ENCODE measurements at places on chromosomes 1 and 21.

DNA sequence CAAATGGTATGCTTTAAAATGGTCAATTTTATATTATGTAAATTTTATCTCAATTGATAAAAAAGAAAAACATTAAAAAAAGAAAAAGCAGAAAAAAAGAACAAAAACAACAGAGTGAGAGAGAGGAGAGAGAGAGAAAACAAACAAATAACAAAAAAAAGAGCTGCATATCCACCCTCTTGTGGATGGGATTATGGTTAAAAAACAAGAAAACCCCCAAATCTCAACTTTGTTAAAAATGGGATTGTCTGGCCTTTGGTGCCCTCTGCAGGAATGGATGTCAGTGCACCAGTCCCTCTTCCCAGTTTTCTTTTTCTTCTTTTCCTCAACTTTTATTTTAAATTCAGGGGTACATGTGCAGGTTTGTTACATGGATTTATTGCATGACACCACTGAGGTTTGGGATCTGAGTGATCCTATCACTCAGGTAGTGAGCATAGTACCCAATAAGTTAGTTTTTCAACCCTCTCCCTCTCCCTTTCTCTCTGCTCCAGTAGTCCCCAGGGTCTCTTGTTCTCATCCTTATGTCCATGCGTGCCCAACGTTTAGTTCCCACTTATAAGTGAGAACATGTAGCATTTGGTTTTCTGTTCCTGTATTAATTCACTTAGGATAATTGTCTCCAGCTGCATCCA, 28.1 kb downstream of the RNF187 start:
- DNase-seq: peak; percentile 41

DNA sequence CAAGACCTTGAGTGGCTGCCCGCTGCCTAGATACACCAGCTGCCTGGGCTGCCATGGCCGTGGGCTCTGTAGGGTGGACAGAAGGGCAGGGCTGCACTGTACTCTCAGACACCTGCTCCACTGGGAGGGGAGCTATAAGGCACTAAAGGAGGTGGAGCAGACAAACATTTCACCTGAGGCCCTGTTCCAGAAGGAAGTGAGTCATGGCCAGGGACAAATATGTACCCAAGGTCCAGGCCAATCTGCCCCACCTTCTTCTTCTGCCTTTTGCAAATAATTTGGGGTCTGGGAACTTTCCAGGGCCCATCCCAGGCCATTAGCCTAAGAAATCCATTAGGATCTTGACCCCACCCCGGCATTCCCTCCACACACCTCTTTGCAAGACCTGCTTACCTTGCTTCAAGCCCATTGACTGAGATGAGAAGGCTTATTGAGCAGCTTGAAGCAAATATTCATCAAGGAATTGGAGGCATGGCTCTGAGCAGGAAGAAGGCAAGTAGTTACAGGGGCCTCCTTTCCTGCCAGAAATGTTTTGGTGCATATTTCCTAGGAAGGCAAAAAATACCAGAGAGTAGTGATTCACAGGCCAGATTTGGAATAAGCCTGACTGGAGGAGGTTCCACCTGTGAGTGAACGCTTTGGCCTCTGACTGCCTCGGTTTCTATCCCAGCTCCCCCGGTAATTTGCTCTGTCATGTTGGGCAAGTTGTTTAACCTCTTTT, at the start of gene CAPN8:
Gene CAPN8 (minus strand): TSS at position 110 of the 721 bp plus-strand sequence. CDS start 55 bp downstream, at position 55.
- DNase-seq: no peak

- no peak for DNase-seq
These were observed 11.6 kb downstream of the PLA2G2A start for GRCh38 chr1:19967808-19968207.

DNA sequence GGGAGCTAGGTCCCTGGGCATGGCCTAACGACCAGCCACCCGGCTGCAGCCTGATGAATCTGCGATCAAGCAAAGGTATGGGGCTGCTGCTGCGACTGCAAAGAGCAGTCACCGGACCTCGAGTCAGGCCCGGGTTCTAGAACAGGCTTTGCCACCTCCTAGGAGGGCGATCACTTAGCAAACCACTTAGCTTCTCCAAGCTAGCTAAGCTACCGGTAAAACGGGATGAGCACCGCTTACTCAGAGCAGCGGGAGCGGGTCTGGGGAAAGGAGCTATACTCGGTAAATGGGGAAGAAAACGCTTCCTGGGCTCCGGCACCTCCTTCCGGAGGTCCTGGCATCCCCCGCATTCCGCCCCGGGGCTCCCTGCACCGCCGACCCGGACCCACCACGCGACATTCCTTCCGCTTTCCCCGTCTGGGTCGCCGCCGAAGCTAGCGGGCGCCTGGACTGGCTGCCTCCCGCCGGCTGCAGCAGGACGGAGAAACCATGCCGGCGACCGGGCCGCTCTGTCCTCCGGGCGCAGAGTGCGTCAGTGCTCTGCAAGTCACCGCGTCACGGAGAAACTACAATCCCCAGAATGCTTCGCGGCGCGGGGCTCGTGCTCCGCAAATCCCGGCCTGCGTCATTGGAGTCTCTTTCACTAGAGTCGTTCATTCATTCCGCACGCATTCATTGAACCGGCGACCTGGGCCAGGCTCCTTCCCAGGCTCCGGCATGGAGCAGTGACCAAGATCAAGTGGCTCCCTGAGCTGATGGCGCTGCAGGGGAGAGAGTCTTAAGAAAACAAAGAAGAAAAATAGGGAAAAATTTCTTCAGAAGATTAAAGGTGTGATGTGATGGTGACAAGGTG, at the start of gene LSM10:
Gene LSM10 (minus strand): TSS at position 531 of the 853 bp plus-strand sequence. CDS start 3,779 bp downstream, outside the sequence.
- DNase-seq: peak; percentile 90

GRCh38 chr1:163290025-163290640, 31.6 kb upstream of the NUF2 start:
- no peak for DNase-seq

All from stimulated activated CD4-positive, alpha-beta T cell treated with anti-CD3 and anti-CD28 coated beads, Interleukin-4, amount 100 ng/mL, for 24 hours (primary cell).